ENCODE measurements at places on chromosomes 7 and 10.

GRCh38 chr10:33798754-33799153 is 464.3 kb upstream of the NRP1 start:
- DNase-seq, result no peak
- no peaks in the 10 kb centered on the region for H3K36me3 ChIP-seq
- H3K27ac ChIP-seq, result no peak overlapping the region
- H3K4me1 ChIP-seq, result no peaks in the 10 kb centered on the region
- H3K4me3 ChIP-seq, result no peak overlapping the region

GRCh38 chr10:91552274-91553095 is 80.4 kb downstream of the PPP1R3C start:
- H3K27ac ChIP-seq, result no peak overlapping the region
- no peaks in the 10 kb centered on the region for H3K27me3 ChIP-seq
- peaks cover 22% of the 10 kb centered on the region for H3K4me1 ChIP-seq
- H3K4me3 ChIP-seq, result no peak overlapping the region
- no peak for DNase-seq
- H3K36me3 ChIP-seq, result no peaks in the 10 kb centered on the region

DNA sequence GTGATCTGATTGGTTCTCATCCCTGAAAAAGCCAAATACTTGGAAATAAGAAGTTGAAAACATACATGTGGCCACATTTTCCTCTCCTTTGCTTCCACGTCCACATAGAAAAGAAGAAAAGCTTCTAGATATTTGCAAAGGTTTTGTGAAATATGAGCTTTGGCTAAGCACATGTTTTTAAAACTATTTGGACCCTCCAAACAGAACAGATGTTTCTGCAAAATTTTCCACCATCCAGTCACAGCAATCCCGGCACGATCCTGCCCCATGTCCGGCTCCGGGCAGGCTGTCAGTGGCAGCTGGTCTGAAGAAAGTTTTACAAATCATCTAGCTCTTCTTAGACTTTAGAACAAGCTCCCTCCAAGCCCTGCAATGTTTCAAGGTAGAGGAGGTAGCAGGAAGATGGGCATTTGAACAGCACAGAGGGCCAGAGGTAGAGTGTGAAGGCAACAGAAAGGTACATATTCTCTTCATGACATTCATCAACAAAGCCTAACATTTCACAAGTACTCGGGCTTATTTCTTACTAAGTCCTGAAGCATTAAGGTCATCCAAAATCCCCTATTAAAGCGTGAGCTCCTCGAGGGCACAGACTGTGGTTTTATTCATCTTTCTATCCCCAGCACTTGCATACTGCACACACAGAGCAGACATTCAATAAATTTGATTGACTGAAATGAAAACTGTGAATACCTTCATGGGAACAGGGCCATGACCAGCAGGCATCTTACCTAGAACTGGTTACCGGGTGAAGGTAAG is 110.1 kb downstream of the JAZF1 start:
- no peaks in the 10 kb centered on the region for H3K36me3 ChIP-seq
- H3K27me3 ChIP-seq, result no peaks in the 10 kb centered on the region
- H3K4me3 ChIP-seq, result no peak overlapping the region
- no peak for DNase-seq

DNA sequence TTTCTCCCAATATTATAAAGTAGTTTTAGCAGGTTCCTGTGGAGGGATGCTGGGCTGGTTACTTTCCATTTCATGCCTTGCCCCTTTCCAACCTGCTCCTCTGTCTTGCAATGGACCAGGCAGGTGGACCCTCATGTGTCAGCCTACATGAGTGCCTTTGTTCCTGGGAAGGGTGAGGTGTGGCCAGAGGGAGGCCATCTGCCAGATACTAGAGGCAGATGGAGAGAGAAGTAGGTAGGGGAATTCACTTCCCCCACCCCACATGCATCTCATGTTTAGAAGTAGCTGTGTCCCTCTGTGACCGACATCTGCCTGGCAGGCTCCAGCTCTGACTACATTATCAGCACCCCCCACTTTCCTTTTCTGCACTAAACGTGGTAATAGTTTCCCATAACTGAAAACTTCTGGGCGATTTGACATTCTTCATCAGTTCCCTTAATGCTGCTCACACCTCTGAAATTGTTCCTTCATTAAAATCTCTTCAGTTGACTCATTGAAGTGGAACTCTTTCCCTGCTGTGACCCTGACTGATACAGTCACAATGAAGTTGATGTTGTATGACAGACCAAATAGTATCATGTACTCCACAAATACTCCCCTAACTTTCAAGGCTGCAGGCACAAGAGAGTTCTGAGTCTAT is 396.3 kb upstream of the FZD8 start:
- H3K4me3 ChIP-seq, result no peak overlapping the region
- H3K27me3 ChIP-seq, result peaks cover 4% of the 10 kb centered on the region
- no peak for DNase-seq
- H3K4me1 ChIP-seq, result no peaks in the 10 kb centered on the region

DNA sequence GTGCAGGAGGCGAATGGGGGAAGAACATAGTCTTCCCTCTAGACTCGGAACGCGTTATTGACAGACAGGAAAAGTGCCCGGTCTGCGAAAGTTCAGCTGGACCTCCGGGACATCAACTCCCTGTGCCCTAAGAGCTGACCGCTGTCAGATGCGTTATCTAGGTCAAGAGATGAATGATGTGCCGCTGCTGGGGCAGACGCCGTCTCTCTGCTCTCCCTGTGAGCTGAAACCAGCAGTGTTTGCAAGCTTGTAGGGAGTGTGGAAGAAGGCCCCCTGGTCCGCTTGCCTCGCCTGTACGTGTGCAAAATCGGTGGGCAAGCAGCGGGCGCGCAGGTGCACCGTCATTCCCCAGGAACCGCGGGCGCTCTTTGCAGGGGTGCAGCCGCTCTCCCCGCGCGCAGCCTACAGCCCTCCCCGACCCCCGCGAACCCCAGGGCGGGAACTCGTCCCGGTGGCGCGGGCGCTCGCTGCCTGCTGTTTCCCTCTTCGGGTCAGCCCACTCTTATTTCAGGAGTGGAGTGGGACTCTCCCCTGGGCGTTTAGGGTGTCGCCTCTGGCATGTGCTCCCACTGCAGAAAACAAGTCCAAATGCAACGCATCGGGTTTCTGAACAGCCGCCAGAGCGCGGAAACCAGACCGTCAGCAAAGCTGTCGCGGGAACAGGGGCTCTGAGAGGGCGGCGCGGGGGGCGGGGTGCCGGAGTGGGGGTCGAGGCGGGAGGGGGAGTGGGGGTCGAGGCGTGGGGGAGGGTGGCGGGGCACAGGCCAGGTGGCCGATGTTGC is 1.8 kb upstream of the PFKFB3 start:
- H3K27me3 ChIP-seq, result peaks cover 6% of the 10 kb centered on the region
- peaks cover 21% of the 10 kb centered on the region for H3K4me1 ChIP-seq
- no peak overlapping the region for H3K27ac ChIP-seq
- DNase-seq, result no peak

Measured in keratinocyte (primary cell).